A673 (cell line): ENCODE measurements at places on chromosomes 7 and 10. TPM values are rescaled to one million over a fixed set of nuclear protein-coding genes. Genes with fewer than 3 reads are reported as not detected.
A peak's percentile ranks its signal among the peaks of the same experiment; 100 is the strongest.

GRCh38 chr7:123754271-123754871, 5.6 kb upstream of the WASL start:
- DNase-seq: no peak

- no peak for DNase-seq
Measured at GRCh38 chr7:38127216-38128207, 50.5 kb upstream of the STARD3NL start.

- peak; percentile 82 for DNase-seq
Measured at GRCh38 chr10:97648562-97649404, 8.3 kb downstream of the PI4K2A start.

- no peak for DNase-seq
Measured at GRCh38 chr10:31528831-31529230, 209.8 kb downstream of the ZEB1 start.

DNA sequence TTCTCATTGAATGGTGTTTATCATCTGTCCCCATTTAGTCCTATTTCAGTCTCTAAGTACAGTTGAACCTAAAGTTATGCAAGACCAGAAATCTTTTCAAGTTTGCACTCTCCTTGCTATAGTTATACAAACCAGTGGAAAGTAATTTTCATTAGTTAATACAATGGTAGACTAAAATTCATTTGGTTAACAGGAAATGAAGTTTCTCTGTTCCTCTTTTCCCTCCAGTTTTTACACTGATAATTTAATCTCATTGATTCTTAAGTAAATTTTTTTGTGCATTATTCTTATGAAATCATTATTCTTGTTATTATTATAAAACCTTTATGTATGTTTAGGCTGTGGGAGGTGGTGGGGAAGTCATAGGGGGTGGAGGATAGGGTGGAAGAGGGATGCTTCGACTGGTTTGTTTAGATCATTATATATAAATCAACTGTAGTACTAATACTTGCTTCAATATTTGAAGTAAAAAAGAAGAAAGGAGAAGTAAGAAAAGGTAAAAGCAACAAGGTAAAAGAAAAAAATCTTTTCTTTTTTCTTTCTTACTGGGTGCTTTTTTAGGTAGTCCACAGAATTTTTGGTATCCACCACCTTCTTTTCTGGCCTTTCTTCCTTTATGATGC, 104.1 kb downstream of the GPR85 start:
- DNase-seq: no peak

- peak; percentile 37 for DNase-seq
Measured at GRCh38 chr10:97771055-97771891, 526 bp downstream of the SFRP5 start.

DNA sequence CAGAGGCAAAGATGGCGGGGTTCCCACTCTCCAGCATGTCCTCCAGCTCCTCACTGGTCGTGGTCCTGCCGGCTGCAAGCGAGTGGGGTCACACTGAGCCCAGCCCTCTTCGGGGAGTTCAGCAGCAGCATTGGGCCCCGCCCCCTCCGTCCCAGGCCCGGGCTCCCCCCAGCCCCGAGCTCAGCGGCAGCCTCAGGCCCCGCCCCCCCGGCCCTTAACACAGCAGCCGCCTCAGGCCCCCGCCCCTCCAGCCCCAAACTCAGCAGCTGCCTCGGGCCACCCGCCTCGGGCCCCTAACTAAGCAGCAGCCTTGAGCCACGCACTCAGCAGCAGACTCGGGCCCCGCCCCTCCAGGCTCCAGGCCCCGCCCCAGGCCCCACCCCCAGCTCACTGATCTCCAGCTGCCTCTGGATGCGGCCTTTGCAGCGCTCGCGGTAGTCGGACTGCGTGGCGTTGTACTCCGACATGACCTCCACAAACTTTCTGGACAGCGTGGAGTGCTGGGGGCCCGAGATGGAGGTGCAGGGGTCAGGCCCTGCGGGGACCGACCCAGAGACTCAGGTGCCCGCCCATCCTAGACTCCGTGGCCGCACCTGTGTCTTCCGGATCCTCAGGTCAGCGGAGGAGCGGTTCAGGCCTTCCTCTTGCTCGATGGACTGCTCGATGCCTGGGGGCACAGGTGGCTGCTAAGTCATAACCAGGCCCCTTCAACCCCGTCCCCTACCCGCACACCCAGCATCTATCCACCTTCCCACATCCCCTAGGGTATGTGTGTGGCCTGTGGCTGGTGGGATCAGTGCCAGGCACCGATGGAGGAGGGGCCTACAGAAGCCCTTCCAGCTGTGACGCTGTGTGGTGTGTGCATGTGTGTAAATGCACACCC, 15.5 kb downstream of the STX1A start:
- peak; percentile 93 for DNase-seq

DNA sequence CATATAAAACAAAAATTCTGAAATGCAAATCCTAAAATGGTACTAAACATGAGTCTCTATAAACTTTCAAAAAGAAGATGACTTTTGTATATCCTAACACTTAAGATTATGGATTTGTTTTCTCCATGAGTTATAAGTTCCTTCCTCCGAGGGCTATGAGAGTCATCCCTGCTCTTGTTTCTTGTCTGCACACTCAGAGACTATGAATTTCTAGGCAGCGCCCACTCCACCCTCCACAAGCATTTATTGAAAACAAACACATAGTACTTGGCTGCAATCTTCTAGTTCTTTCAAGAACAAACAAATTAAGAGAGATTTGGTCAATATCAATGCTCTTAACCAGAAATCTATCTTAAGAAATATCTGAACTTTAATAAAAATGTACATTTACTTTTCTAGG, 211.7 kb downstream of the DKK1 start:
- no peak for DNase-seq

DNA sequence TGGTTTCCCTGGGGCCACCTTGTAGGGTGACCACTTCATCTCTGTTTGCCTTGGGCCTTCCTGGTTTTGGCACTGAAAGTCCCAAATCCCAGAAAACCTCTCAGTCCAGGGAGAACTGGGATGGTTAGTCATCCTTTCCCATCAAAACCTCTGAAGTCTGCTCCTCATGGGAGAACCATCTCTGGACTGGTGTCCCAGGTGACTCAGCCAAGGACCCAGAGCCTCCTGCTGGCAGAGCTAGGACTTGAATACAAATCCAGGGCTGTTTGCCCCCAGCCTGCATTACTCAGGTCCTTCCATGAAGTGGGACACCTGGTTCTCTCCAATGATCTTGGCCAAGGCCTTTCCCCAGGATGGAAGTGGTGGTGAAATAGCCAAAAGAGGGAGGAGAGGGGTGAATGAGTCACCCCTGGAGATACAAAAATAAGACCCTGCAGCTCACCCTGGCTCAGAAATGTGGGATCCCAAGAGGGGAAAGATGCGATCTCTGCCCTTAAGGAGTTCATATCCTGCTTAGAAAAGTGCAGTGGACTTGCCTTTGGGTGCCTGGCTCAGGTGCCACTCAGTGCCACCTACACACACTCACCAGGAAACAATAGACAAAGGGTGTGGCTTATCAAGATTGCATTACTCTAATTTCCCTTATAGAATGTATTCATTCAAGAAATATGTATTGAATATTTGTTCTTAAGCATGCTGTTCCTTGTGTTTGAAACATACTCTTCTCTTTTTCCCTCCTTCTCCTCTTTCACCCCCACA, 22.0 kb downstream of the ADRA2A start:
- no peak for DNase-seq

- no peak for DNase-seq
Measured at GRCh38 chr7:154255324-154255723, 203.1 kb downstream of the DPP6 start.

DNA sequence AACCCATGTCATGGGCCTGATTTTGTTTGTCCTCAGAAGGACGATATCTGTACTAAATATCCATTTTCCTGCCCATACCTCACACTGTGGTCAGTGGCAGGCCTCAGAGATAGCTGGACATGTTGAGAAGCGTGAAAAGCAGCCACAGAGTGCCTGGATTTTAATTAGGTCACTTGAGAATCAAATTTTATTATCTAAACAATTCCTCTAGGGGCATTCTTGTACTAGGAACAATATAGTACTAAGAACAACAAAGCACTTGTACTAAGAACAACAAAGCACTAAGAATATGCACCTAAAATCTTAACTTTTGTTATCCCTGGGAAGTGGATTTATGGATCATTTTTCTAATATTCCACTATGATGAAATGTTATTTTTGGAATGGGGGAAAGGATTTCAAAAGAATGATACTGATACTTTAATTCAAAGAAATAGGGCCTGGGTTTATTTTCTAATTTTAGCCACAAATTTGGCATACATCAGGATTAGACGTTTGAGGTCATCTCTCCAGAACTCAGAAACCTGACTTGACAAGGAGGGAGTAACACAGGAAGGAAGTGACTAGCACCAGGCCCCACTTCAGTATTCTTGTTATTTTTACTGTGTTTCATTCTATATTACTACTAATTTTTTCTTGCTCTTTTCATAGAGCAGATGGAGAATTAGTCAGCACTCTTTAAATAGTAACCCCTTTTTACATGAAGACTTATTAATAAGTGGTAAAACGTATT, 112.2 kb downstream of the EXOC4 start:
- DNase-seq: peak; percentile 4

DNA sequence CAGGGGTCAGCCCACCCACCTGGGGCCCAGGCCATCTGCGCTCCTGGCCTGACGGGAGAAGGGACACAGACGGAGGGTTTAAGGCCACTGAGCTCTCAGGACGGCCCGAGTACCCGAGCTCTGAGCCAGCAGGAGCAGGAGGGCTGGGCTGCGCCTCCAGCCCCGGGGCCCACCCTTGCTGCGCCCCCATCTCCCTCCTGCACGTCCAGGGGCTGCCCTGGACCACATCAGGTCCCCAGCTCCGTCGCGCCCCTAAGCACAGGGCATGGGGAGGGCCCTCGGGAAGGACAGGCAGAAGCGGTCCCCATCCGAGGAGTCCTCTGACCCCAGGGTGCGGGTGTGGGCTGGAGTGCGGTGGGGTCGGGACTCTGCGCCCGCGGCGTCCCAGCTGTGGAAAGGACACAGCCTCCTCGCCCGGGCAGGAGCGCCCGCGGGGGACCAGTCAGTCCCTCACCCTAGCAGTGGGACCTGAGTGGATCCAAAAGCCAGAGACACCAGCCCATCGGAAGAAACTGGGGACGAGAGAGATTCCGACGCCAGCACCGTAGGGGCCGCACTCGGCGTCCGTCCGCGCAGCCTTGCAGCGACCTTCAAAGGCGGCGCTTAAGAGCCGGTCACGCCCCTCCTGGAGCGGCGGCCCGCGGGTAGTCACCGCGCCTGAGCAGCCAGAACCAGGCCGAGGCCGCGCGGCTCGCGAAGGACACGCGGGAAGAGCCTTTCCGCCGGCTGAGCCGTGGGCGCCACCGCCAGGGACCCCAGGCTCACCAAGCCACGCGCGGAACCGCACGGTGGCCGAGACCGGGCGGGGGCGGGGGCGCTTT, 15.9 kb downstream of the CAMK2B start:
- DNase-seq: peak; percentile 33

GRCh38 chr7:142331941-142332340, 74.1 kb upstream of the PRSS58 start:
- DNase-seq: no peak

- DNase-seq: peak; percentile 91
Measured at GRCh38 chr10:36424502-36424901, 700.9 kb upstream of the ANKRD30A start.

DNA sequence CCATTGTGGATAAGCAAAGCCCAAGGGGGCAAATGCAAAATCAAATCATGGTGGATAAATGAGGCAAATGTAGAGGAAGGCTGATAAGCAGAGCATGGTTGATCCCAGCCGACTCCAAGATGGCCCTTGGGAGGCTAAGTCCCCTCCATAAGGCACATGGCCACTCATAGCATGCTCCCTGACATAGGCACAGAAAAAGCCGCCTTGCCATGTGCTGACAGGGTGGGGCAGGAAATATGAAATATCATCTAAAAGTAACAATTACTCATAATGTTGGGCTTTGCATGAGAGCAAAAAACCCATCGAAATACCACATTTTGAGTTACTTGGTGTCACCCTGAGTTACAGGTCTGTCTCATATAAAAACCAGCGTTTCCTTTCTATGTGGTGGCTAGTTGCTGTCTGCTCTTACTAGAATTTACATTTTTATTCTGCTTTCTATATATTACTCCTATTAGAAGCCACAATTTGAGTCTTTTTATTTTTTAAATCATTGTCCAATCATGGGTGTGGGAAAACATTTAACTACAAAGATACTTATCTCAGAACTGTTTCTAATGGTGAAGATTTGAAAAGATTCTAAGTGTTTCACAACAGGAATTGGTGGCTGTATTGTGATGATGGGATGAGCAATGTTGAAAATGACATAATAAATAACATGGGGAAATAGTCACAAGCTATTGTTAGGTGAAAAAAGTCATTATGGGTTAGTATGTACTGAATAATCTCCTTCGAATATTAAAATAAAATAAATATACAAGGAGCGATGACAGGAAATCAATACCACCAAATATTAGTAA, 102.7 kb downstream of the CUBN start:
- no peak for DNase-seq

GRCh38 chr10:70599319-70599718, 3.2 kb downstream of the PRF1 start:
- DNase-seq: no peak

GRCh38 chr7:102883098-102883860, 29.5 kb upstream of the LRRC17 start:
- DNase-seq: no peak

DNA sequence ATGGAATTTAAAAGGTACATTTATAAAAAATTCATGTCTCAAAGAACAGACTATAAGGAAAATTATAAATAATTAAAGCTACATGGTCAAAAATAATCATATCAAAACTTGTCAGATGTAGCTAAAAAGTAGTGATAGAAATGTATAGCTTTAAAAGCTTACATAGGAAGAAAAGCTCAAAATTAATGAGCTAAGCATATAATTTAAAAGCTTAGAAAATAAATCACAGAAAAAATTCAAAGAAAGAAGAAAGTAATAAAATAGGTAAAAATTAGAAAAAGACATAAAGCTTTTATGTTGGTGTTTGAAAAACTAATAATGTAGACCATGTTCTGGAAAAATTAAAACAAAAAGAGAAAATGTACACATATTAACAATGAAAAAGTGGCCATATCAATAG, 5.3 kb downstream of the TCAF1 start:
- no peak for DNase-seq

DNA sequence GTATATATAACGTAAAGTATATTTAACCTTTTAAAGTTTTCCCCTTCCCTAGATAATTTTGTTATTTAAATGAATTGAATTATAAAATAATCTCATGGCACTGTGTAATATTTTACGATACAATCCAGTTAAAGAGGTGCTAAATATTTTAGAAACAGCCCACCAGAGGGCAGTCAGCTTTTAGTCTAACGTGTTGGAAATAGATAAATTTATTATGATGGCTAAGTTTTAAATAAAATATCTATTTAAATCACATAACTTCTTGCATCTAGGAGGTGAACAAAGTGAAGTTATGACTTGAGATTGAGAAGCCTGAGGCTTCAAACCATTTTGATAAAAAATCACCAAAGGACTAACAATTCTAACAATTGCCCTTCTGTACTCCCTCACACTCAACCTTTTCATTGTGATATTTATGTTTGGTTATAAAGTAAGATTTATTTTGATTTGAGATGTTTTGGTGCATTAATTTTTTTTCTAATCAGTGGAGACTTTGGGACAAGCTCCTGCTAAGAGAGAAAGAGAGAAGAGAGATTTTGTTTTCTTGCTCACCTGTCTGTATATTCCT, 171.5 kb upstream of the SP4 start:
- DNase-seq: peak; percentile 31

CADPS2 gene
- total RNA-seq: 74.4 and 81.3 TPM in 2 replicates

ADAM22 gene
- 6.9 and 7.1 TPM in 2 replicates for total RNA-seq

OPN1SW gene
- not detected in 2 replicates for total RNA-seq

TECPR1 gene
- 21.2 and 25.9 TPM in 2 replicates for total RNA-seq

MGAM2 gene
- not detected in 2 replicates for total RNA-seq
